Transverse colon (tissue), 4 donors: ENCODE measurements at places on chromosomes 12 and 14.
A peak's percentile ranks its signal among the peaks of the same experiment; 100 is the strongest.

DNA sequence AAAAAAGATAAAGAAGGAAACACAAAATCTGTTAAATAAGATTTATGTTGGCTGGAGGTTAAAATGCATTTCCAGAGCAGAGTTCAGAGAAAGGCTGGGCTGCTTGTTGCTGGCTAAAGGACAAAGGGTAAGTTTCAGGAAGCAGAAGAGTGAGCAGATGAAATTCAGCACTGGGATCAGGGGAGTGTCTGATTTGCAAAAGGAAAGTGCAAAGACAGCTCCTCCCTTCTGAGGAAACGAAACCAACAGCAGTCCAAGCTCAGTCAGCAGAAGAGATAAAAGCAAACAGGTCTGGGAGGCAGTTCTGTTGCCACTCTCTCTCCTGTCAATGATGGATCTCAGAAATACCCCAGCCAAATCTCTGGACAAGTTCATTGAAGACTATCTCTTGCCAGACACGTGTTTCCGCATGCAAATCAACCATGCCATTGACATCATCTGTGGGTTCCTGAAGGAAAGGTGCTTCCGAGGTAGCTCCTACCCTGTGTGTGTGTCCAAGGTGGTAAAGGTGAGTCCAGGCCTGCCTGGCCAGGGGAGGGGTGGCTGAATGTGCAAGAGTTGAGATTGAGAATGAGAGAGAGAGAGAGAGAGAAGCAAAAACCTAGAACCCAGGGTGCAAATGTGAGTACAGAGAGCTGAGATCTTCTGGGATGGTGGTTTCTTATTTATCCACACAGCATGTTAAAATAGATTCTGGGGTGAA, at the start of gene OAS1:
TSS of gene OAS1 (plus strand) at position 251 of the 703 bp plus-strand sequence. CDS start at position 329, 78 bp downstream.
- peak; percentile 68 for DNase-seq

- no peak for DNase-seq
These were observed 77.2 kb upstream of the DCD start for GRCh38 chr12:54725233-54725843.

GRCh38 chr12:7959701-7960121, 23.7 kb upstream of the SLC2A3 start:
- peak; percentile 41 for DNase-seq

- DNase-seq, result no peak
These were observed 450 bp downstream of the PRKAB1 start for GRCh38 chr12:119668324-119668841.

GRCh38 chr12:50196537-50196936, 29.4 kb upstream of the CERS5 start:
- no peak for DNase-seq

DNA sequence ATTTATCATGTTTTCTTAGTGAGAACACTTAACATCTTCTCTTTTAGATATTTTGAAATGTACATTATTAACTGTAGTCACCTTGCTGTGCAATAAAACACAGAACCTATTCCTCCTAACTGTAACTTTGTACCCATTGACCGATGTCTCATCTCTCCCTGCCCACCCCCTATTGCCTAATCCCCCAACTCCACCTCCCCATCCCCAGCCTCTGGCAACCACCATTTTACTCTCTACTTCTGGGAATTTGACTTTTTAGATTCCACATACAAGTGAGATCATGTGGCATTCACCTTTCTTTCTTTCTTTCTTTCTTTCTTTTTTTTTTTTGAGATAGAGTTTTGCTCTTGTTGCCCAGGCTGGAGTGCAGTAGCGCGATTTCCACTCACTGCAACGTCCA, 4.4 kb upstream of the CCDC198 start:
- no peak for DNase-seq

GRCh38 chr12:62435303-62436163, 31.1 kb upstream of the MON2 start:
- peak; percentile 52 for DNase-seq

DNA sequence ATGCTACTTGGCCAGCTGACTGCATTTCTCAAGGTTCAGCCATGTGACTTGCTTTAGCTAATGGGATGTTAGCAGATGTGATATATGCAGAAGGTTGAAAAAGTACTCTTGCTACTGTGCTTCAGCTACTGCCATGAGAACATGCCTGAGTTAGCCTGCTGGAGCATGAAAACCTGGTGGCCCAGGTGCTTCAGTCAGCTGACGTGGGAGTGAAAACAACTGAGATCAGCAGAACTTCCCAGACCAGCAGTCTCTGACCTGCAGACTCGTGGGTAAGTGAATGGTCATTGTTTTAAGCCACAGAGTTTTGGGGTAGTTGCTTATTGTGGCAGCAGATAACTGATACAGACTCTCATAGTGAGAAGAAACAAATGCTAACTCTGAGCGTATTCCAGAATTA, 118.6 kb upstream of the GRIN2B start:
- no peak for DNase-seq

DNA sequence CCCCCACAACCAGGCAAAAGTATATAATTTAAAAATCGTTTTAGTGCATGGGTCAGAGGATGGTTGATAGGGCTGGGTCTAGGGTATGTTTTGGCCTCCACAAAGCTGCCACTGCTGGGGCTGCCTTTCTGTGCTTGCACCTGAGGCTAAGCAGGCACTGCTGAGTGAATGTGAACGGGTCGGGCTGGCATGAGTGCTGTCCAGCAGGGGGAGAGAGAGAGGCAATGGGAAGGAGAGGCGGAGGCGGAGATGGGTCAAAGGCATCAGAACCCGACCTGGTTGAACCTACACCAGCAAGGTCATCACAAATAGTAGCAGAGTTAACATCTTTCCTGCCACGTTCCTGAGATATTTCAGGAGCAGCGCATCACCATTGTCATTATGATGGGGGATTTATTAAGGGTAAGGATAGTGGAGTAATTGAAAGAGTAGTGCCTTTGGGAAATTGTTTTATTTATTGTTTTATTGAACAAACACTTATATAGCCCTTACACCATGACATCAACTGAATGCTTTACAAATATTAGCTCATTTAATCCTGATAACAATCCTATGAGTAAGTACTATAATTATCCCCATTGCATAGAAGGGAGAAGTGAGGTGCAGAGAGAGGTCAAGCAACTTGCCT, 5.8 kb upstream of the NRXN3 start:
- DNase-seq, result peak; percentile 31
